Stimulated activated naive B cell treated with anti-CD40 and anti-IgM and Interleukin-4, amounts not matched to agents 10 μg/mL and 1 μg/mL and 100 μg/mL, for 72 hours (primary cell): ENCODE measurements at places on chromosomes 12 and 14.

DNA sequence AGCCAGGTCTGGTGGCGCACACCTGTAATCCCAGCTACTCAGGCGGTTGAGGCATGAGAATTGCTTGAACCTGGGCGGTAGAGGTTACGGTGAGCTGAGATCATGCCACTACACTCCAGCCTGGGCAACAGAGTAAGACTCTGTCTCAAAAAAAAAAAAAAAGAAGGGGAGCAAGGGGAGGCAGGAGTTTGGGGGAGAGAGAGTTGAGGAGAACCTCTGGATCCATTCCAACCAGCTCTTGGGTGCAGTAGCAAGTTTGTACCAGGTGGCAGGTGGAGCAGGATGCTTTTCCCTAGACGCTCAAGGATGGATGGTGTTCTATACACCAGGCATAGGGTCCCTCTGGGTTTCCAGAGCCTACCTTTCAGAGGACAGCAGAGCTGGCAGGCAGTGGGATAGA is 1.9 kb downstream of the NFE2 start:
- no peak for DNase-seq
- H3K27me3 ChIP-seq, result peaks cover 36% of the 10 kb centered on the region
- no peak overlapping the region for H3K27ac ChIP-seq
- H3K4me1 ChIP-seq, result peaks cover 27% of the 10 kb centered on the region
- H3K36me3 ChIP-seq, result no peaks in the 10 kb centered on the region
- no peak overlapping the region for H3K4me3 ChIP-seq

GRCh38 chr14:35297706-35298105 is 5.5 kb downstream of the PSMA6 start:
- peaks cover 66% of the 10 kb centered on the region for H3K4me1 ChIP-seq
- no peak for DNase-seq
- peaks cover 9% of the 10 kb centered on the region for H3K36me3 ChIP-seq
- H3K4me3 ChIP-seq, result no peak overlapping the region

DNA sequence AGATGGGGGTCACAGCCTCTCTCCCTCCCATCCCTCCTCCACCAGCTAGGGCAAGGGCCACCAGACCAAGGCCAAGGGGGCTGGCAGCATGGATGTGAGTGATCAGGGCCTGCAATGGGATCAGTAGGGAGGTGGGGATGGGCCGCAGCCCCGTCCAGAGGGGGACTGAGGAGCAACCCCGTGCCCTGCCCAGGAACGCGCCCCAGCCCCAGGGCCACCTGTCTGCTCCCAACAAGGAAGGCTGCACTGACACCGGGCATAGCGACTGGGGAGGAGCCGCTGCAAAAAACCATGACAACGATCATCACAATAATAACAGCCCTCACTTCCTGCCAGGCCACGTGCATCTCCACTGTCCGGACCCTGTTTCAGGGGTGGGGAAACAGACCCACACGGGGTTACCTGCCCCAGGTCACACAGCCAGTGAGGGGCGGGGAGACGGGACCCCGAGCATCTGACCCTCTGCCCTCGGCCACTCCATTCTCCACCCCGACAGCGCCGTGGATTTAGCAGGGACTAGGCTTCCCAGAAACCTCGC is 24.3 kb downstream of the NCOR2 start:
- peaks cover 5% of the 10 kb centered on the region for H3K36me3 ChIP-seq
- H3K4me3 ChIP-seq, result peak overlapping the region; percentile 28
- peak overlapping the region; percentile 94 for H3K27ac ChIP-seq
- H3K27me3 ChIP-seq, result no peaks in the 10 kb centered on the region

DNA sequence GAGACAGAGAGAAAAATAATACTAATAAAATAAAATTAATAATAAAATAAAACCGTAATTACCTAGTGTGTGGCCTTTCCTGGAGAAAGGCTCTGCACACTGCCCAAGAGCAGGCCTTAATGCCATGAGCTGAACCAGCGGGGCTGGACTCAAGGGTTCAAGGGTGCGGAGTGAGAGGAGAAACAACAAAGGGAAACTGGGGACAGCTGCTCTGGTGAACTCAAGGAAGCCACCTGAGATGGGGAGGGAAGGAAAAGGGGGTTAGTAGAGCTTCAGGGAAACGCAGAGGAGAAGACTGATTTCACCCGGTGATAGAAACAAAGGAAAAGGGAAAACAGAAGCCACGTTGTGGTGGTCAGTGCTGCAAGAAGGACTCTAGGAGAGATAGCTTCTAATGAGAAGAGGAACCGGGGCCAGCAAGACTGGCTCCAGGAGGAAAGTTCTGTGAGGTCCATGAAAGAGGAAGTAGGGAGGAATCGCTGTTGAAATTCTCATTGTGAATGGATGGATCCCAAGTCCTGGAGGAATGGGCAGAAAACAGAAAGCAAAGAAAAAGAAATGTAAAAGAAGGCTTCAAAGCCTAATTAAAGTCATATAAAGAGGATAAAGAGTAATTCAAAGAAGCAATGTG is 48.3 kb upstream of the BCL2L14 start:
- H3K27me3 ChIP-seq, result no peaks in the 10 kb centered on the region
- no peak overlapping the region for H3K27ac ChIP-seq
- no peak overlapping the region for H3K4me3 ChIP-seq
- peaks cover 5% of the 10 kb centered on the region for H3K36me3 ChIP-seq
- H3K4me1 ChIP-seq, result peaks cover 44% of the 10 kb centered on the region

GRCh38 chr14:95786566-95786965 is 72.6 kb upstream of the TCL1A start:
- H3K4me3 ChIP-seq, result no peak overlapping the region
- no peaks in the 10 kb centered on the region for H3K36me3 ChIP-seq
- H3K27ac ChIP-seq, result no peak overlapping the region
- DNase-seq, result no peak
- H3K27me3 ChIP-seq, result peaks cover 13% of the 10 kb centered on the region

DNA sequence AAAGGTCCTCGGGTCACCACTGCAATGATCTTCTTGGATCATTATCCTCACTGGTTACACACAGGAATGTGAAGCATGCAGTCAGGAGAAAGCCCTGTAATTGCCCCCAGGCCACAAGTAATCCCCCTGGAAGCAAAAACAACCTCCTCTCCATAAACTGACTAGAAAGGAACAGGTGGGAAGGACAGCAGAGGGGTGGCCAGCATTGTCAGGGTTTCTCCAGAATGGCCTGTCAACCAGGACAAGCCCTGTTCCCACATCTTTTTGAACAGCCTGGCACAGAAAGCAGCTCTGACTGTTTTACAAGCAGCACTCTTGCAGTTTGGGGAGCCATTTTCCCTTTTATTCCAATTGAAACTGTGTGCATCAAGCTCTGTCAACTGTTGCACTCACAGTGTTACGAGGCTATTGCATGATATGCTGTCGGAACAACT is 36.1 kb downstream of the TMCC3 start:
- H3K27ac ChIP-seq, result no peak overlapping the region
- no peaks in the 10 kb centered on the region for H3K4me1 ChIP-seq
- no peak for DNase-seq
- H3K36me3 ChIP-seq, result no peaks in the 10 kb centered on the region
- H3K4me3 ChIP-seq, result no peak overlapping the region

GRCh38 chr14:81193924-81194633 is 26.7 kb downstream of the GTF2A1 start:
- H3K27ac ChIP-seq, result no peak overlapping the region
- peaks cover 8% of the 10 kb centered on the region for H3K4me1 ChIP-seq
- DNase-seq, result no peak
- no peak overlapping the region for H3K4me3 ChIP-seq
- H3K27me3 ChIP-seq, result no peaks in the 10 kb centered on the region
- peaks cover 31% of the 10 kb centered on the region for H3K36me3 ChIP-seq

DNA sequence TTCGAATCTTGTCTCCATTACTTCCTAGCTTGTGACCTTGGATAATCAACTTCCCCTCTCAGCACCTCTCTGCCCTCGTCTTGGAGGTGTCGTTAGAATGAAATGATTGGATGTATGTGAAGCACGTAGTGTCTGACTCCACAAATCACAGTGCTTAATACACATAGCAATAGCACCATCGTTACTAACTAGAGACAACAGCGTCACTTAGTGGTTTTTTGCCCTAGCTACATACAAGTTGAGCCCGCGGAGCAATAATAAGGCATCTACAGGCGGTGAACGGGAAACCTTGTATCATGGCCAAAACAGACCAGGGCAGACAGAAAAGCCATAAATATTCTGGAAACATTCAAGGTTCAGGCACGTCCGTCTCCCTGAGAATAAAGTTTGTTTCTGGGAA is 154.9 kb downstream of the ASCL4 start:
- H3K4me3 ChIP-seq, result no peak overlapping the region
- H3K4me1 ChIP-seq, result no peaks in the 10 kb centered on the region

GRCh38 chr14:81275305-81276072 is 54.7 kb upstream of the GTF2A1 start:
- H3K27me3 ChIP-seq, result peaks cover 42% of the 10 kb centered on the region
- no peak for DNase-seq
- H3K36me3 ChIP-seq, result peaks cover 5% of the 10 kb centered on the region
- H3K4me3 ChIP-seq, result no peak overlapping the region
- no peak overlapping the region for H3K27ac ChIP-seq

DNA sequence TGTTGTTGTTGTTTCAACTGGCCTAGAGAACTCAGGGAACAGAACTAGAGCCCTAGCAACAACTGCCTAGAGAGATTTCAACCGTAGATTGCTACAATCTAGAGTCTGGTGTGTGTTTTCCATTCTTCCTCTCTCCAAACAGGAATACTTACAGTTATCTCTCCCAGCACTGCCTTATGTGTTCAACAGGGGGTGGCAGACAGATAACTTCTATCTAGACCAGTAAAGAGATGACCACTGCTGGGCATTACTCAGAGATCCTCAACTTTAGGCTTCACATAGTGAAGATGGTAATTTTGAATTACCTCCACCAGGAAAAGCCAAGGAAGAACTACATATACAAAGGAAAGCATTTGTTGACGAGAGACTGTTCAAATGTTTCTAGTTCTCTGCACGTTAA is 4.8 kb downstream of the TXNDC16 start:
- H3K27me3 ChIP-seq, result no peaks in the 10 kb centered on the region
- DNase-seq, result no peak
- H3K36me3 ChIP-seq, result no peaks in the 10 kb centered on the region
- no peak overlapping the region for H3K27ac ChIP-seq
- H3K4me1 ChIP-seq, result peaks cover 12% of the 10 kb centered on the region

DNA sequence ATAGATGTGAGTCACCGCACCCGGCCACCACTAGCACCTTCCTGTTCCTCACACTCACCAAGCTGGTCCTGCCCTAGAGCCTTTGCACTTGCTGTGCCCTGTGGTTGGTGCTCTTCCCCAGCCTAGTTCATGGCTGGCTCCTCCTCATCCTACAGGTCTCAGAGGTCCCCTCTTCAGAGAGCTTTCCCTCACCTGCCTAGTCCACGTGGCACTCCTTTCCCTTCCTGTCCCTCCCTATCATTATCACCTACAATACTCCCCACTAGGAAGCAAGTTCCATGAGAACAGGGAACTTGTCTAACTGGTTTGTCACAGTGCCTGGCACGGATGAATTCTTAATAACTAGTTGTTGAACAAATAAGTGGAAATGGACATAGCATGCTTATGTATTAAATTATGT is 24.0 kb upstream of the TMED10 start:
- H3K27ac ChIP-seq, result no peak overlapping the region
- no peak overlapping the region for H3K4me3 ChIP-seq
- peaks cover 13% of the 10 kb centered on the region for H3K4me1 ChIP-seq

- H3K4me1 ChIP-seq, result peaks cover 22% of the 10 kb centered on the region
- H3K4me3 ChIP-seq, result peak overlapping the region; percentile 94
- H3K27ac ChIP-seq, result peak overlapping the region; percentile 84
- H3K36me3 ChIP-seq, result no peaks in the 10 kb centered on the region
- H3K27me3 ChIP-seq, result peaks cover 35% of the 10 kb centered on the region
These were observed 386.8 kb downstream of the BCAT1 start for GRCh38 chr12:24561882-24562770.

- H3K27me3 ChIP-seq, result no peaks in the 10 kb centered on the region
- H3K36me3 ChIP-seq, result peaks cover 6% of the 10 kb centered on the region
- no peak for DNase-seq
- no peak overlapping the region for H3K4me3 ChIP-seq
These were observed 15.3 kb upstream of the CERS5 start for GRCh38 chr12:50182461-50182860.

- no peak overlapping the region for H3K4me3 ChIP-seq
- no peaks in the 10 kb centered on the region for H3K27me3 ChIP-seq
- peaks cover 17% of the 10 kb centered on the region for H3K36me3 ChIP-seq
- no peak overlapping the region for H3K27ac ChIP-seq
- H3K4me1 ChIP-seq, result peaks cover 16% of the 10 kb centered on the region
These were observed 2.8 kb downstream of the MBIP start for GRCh38 chr14:36317650-36318049.

DNA sequence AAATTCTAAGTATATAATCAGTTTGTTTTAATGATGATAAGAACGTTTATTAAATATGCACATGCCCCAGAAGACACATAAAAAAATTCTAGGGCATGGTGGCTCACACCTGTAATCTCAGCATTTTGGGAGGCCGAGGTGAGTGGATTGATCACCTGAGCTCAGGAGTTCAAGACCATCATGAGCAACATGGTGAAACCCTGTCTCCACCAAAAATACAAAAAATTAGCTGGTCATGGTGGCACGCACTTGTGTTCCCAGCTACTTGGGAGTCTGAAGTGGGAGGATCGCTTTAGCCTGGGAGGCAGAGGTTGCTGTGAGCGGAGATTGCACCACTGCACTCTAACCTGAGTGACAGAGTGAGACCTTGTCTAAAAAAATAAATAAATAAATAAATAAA is 4.0 kb downstream of the CD69 start:
- peaks cover 26% of the 10 kb centered on the region for H3K36me3 ChIP-seq
- peaks cover 39% of the 10 kb centered on the region for H3K4me1 ChIP-seq
- no peaks in the 10 kb centered on the region for H3K27me3 ChIP-seq
- peak overlapping the region; percentile 85 for H3K27ac ChIP-seq
- H3K4me3 ChIP-seq, result peak overlapping the region; percentile 55
- no peak for DNase-seq
